Left lung (tissue), 14 donors: ENCODE measurements at places on chromosomes 13 and 19. TPM values are rescaled to one million over a fixed set of nuclear protein-coding genes. Genes with fewer than 3 reads are reported as not detected.

CEACAM16 gene
- not detected for total RNA-seq

MEDAG gene
- total RNA-seq, result 10.6 TPM

C19orf85 gene
- total RNA-seq, result not detected

SEMA6B gene
- 4.8 TPM for total RNA-seq

TEX29 gene
- 0.42 TPM for total RNA-seq

ARHGEF18 gene
- total RNA-seq, result 42.8 TPM

CD209 gene
- 10.6 TPM for total RNA-seq

TEAD2 gene
- total RNA-seq, result 36.3 TPM

ADGRE2 gene
- total RNA-seq, result 4.7 TPM

ZNF439 gene
- 7.6 TPM for total RNA-seq

KIRREL2 gene
- 0.08 TPM for total RNA-seq

TTC9B gene
- not detected for total RNA-seq

APOE gene
- total RNA-seq, result 196 TPM

PEAK3 gene
- 1.0 TPM for total RNA-seq

IQCN gene
- 5.8 TPM for total RNA-seq

CEACAM3 gene
- 8.6 TPM for total RNA-seq

LGI4 gene
- 1.8 TPM for total RNA-seq

ZNF527 gene
- total RNA-seq, result 5.4 TPM

PBX4 gene
- total RNA-seq, result 3.4 TPM

DOCK9 gene
- 158 TPM for total RNA-seq

SLC15A1 gene
- not detected for total RNA-seq

SIPA1L3 gene
- total RNA-seq, result 37.2 TPM

KL gene
- total RNA-seq, result 5.7 TPM

SAMD1 gene
- total RNA-seq, result 56.9 TPM

MAMSTR gene
- total RNA-seq, result 1.5 TPM

C1QTNF9 gene
- not detected for total RNA-seq

KCTD4 gene
- not detected for total RNA-seq

NMRK2 gene
- total RNA-seq, result 0.50 TPM

C5AR2 gene
- 11.2 TPM for total RNA-seq

ARGLU1 gene
- total RNA-seq, result 67.3 TPM

FBL gene
- 153 TPM for total RNA-seq

CARD8 gene
- 51.3 TPM for total RNA-seq

ATP4B gene
- not detected for total RNA-seq

NDUFA13 gene
- 246 TPM for total RNA-seq

ZNF530 gene
- total RNA-seq, result 2.3 TPM

RASIP1 gene
- total RNA-seq, result 15.0 TPM

PDE4A gene
- total RNA-seq, result 21.6 TPM

NLRP7 gene
- not detected for total RNA-seq

KLF16 gene
- total RNA-seq, result 18.5 TPM

GNG8 gene
- total RNA-seq, result not detected

ZNF440 gene
- 12.6 TPM for total RNA-seq

TMIGD2 gene
- total RNA-seq, result 0.85 TPM

ZNF302 gene
- total RNA-seq, result 24.9 TPM

LILRA1 gene
- total RNA-seq, result 13.5 TPM

RAB3A gene
- total RNA-seq, result 4.4 TPM
